ENCODE measurements at places on chromosomes 5 and 9.

GRCh38 chr5:31962871-31963307 lies 211.2 kb downstream of the GOLPH3 start:
- no peak for DNase-seq

GRCh38 chr5:109469896-109470662 lies 60.3 kb upstream of the PJA2 start:
- no peak for DNase-seq

GRCh38 chr5:179301796-179302195 lies 43.5 kb downstream of the ADAMTS2 start:
- DNase-seq = no peak

GRCh38 chr5:76583163-76584047 lies 39.8 kb downstream of the F2RL2 start:
- DNase-seq = no peak

DNA sequence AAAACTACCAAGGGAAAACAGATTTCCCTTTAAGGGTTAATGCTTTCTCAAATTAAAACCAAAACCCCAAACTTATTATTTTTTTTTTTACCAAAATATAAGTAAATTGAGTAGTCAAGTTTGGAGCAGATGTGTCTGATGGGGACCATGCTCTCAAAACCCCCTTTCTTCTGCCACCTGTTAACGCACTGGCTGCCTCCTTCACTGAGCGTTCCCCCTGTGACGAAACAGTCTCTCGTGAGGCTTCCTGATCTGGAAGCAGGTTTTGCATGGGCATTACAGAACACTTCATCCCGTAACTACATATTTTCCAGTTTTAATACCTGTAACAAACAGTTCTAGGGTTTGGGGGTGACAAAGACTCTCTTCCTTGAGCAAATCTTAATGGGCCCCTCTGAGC lies 59.4 kb downstream of the ANKH start:
- DNase-seq = no peak

DNA sequence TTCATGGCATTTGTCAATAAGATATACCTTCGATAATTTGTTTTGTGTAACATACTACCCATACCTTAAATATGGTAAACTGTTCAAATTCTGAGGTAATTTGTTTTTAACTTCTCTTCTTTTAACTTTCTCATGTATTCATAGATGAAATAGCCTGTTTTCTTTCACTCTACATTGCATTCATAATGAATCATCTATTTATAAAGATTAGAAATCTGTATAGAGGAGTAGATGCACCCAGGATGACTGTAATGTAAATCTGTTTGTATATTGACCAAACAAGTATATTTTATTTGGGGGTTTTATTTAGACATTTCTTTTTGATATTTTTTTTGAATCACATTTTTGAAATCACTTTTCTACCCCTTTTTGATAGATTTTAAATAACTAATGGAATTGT lies 144.6 kb downstream of the CD180 start:
- no peak for DNase-seq
